Right ventricle myocardium inferior (tissue), 1 donor: ENCODE measurements at places on chromosomes 12 and 14. TPM values are rescaled to one million over a fixed set of nuclear protein-coding genes. Genes with fewer than 3 reads are reported as not detected.

The SDS gene
- total RNA-seq: not detected

The TEX52 gene
- not detected for total RNA-seq

The NRIP2 gene
- total RNA-seq: 3.2 TPM

The B4GALNT3 gene
- total RNA-seq: 36.6 TPM

The VWF gene
- 244 TPM for total RNA-seq

The KLRF1 gene
- 0.24 TPM for total RNA-seq

The AQP5 gene
- 0.81 TPM for total RNA-seq
